Cortex of kidney (tissue), 1 donor: ENCODE measurements at places on chromosomes 7 and 10.

DNA sequence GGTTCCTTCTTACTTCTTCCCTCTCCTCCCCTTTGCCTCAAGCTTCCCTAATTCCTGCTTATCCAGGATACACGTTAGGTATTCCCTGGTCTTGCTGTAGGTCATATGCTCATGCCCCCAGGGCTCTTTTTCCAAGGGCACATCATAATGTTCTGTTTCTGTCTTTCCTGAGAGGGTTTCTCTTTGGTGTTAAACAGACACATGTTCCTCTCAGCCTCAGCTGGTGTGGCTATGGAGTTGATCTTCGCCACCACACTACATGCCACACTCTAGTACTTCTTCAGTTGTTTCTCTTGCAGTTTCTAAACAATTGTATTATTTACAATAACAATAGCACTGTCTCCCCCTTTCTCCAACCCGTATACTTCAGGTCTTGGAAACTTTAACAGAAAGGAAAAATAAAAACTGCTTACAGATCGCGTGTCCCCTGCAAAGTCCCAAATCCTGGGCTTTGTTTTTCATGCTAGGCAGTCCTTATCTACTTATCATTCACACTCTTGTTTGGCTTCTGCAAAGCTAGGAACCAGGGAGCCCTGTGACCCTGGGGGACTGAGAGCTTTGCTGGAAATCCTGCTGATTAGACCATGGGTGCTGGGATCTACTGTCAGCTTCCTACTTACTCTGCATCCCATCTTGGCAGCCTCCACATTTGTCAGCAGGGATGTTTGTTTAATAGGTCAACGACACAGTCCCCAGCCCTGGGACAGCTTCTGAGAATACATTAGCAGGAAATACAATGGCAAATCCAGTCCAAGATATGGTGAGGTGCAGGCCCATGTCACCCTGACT lies 193.9 kb upstream of the BMPER start:
- DNase-seq: no peak

- no peak for DNase-seq
Measured at GRCh38 chr10:133353202-133353959, 4.4 kb downstream of the FUOM start.

DNA sequence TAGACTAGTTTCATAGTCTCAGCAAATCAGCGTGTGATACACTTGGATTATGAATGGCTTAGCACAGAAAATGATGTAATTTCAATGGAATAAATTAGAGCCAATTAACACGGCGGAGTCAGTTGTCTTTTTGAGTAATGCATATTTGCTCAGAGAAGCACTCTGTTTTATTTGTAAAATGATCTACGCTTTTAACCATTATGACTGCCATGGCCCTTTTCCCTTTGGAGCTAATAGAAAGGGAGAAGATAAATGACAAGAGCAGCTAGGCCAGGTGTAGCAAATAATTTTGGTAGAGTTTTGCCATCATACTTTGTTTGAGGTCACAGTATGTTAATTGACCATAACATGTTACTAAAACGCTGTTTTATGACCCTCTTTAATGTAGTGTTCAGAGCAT lies 86.8 kb downstream of the GPR158 start:
- DNase-seq: no peak

GRCh38 chr7:155918720-155919390 lies 106.6 kb upstream of the SHH start:
- no peak for DNase-seq

DNA sequence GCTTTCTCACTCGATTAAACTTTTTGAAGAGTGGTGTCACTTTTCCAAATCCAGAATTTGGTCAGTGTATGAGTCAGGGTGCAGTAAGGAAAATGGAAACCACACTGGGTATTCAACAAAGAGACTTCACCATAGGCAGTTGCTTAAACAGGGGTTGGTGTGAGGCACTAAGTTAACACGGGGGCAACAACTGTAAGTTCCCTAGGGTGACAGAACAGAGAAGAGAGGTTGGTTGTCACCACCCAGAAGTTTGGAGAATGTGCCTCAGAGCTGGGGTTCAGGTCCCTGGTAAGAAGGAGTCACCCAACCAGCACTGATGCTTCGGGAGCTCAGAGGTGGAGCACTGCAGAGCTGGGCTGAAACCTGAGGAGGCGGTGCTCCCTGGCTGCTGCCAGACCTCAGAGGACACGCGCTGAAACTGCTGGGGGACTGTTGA lies 170.4 kb downstream of the ARID5B start:
- no peak for DNase-seq

DNA sequence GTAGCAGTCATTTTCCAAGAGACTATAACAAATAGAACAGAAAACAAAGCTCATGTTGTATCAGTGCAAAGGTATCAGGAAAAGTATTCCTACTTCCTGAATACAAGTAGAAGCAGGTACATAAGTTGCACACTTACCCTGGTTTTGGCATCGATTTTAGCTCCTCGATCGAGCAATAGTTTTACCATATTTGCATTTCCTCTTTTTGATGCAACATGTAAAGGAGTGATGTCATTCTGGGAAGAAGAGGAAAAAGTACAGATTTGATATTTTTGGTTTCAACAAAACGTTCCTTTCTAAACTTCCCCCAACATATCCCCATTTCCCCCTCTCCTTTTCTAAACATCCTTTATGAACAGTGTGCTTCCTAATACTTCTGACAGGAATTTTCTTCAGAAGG lies 155.1 kb downstream of the ANK3 start:
- DNase-seq: no peak

DNA sequence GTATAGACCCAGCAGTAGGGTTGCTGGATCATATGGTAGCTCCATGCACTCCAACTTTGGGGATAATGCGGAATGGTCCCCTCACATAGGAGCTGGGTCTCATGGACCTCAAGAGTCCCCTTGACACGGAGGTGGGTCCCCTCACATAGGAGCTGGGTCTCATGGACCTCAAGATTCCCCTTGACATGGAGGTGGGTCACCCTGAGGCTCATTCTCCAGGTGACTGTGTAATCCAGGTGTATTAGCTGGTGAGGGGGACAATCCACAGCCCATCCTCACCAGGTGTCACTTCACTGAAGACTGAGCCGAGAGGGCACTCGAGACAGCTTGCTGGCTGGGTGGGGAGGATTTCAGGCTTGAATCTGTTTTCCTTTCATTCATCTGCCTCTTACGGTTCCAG lies 121.9 kb downstream of the PTPN20 start:
- DNase-seq: no peak
